Eye (tissue), 1 donor: ENCODE measurements at places on chromosomes 16 and 17.

- peak; percentile 50 for DNase-seq
Observed at GRCh38 chr17:929586-929985, 50.0 kb downstream of the NXN start.

DNA sequence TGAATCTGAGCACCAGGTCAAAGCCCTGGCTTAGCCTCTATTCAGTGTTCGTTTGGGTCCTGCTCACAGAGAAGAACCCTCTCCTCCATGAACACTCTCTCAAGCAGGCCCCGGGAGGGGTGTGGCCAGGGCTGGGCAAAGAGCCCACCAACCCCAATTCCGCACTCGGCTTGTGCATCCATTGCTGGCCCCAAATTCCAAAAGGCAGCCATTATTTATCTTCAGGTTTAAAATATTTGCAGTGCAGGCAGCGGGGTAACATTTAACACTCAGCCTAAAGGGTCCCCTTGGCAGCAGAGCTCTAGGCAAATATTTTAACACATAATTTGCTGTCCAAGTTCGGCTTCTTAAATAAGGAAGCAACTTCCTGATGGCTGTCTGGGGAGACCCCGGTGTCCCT, 115.7 kb downstream of the ZNF423 start:
- no peak for DNase-seq

- no peak for DNase-seq
Observed at GRCh38 chr17:51493206-51493605, 232.9 kb downstream of the UTP18 start.

- DNase-seq = no peak
Observed at GRCh38 chr16:49496656-49497055, 123.1 kb downstream of the C16orf78 start.

GRCh38 chr17:39564211-39564848, 43.4 kb downstream of the NEUROD2 start:
- DNase-seq = peak; percentile 43

DNA sequence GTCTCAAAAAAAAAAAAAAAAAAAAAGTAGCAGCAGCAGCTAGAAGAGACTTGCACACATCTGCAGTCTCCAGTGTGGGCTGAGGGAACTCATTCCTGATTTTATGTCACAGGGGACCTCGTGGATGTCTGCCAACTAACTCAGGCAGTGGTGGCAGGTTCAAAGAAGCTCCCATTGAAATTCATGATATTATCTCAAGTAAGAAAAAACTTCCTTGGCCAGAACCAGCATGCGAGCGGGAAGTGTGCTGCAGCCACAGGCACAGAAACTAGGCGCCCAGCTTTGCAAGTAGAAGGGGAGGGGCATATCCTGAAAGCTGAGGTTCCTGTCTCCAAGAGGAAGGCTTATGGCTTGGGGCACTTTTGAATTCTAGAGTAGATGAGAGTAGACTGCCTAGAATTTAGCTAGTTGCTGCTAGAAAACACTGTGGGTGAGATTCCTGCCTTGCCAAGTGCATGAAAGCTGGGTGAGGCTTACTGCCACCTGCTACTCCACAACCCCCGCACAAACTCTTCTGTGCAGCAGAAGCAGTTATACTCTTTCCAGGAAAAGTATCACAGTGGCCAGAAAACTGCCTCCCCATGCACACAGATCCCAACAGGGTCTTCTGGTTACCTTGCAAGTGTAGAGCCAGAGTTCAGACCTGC, 603.8 kb upstream of the CA10 start:
- no peak for DNase-seq

- DNase-seq = no peak
Observed at GRCh38 chr16:89269805-89270665, 52.5 kb downstream of the ZNF778 start.

DNA sequence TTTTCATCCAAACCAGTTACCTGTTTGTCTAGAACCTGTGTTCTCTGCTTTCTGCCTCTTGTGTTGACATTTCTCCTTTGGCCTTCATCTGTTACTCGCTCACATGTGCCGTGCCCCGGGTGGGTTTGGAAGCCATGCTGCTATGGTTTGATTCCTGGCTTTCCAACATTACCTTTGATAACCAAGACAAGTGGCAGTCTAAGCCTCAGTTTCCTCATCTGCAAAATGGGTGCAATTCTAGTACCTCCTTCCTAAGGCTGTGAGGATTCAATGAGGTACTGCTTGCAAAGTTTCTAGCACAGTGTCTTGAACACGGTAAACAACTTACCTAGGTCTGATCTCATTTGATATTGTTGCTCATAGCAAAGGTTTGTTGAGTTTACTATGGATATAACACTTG, 665.0 kb downstream of the WWOX start:
- no peak for DNase-seq

DNA sequence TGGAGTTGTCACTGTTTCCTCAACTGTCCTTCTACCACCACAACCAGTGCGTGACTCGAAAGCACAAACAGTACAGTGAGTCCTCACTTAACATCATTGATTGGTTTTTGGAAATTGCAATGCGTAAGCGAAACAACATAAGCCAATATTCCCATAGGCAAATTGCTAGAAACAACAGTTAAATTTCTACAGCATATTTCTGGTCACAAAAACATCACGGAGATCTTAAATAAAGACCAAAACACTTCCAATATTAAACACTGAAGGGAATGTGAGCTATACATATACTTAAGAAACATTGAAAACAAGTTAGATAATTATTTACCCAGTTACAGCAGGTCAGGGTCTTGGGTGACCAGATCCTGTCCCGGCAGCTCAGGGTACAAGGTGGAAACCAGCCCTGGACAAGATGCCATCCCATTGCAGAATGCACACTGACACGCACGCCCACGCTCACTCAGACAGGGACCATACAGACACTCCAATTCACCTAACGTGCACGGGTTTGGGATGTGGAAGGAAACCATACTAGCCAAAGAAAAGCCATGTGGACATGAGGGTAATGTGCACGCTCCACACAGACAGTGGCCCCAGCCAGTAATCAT, 4.7 kb downstream of the SLC13A5 start:
- DNase-seq = no peak

- peak; percentile 75 for DNase-seq
Observed at GRCh38 chr16:72902206-72902605, 145.7 kb downstream of the ZFHX3 start.

GRCh38 chr17:6108987-6109386, 38.8 kb downstream of the WSCD1 start:
- no peak for DNase-seq

- no peak for DNase-seq
Observed at GRCh38 chr17:64130559-64131001, 636 bp upstream of the ERN1 start.

DNA sequence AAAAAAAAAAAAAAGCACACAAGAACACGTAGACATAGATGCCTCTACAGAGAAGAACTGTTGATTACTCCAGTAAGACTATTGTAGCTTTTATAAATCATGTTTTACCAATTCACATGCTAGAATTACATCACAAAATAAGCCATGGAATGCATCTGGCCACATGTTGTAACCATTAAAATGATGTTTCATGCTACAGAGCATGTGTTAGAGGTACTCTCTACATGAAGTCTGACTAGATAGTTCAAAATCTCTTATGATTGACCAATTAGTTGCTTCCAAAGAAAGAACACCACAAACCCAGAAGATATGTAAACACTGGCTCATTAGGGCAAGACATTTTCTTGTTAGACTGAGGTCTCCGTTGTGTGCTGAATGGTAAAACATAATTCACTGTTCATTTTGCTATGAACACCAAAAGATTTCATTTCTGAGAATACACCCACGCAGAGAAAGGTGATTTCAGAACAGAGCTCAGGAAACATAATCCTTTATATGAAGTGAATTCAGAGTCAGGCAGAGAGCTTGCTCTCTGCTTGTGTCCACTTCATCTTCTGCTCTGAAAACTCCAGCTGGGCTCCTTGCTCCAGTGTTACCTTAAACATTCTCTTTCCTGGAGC, 411.4 kb upstream of the SOX9 start:
- DNase-seq = peak; percentile 74

GRCh38 chr16:27539120-27539519, 10.6 kb downstream of the GTF3C1 start:
- DNase-seq = no peak

- no peak for DNase-seq
Observed at GRCh38 chr16:25063102-25063501, 47.9 kb upstream of the ARHGAP17 start.

- DNase-seq = peak; percentile 94
Observed at GRCh38 chr17:76868176-76868668, at the start of gene MGAT5B. TSS of gene MGAT5B (plus strand) at chr17:76868404. CDS start at chr17:76869030, 626 bp downstream.

DNA sequence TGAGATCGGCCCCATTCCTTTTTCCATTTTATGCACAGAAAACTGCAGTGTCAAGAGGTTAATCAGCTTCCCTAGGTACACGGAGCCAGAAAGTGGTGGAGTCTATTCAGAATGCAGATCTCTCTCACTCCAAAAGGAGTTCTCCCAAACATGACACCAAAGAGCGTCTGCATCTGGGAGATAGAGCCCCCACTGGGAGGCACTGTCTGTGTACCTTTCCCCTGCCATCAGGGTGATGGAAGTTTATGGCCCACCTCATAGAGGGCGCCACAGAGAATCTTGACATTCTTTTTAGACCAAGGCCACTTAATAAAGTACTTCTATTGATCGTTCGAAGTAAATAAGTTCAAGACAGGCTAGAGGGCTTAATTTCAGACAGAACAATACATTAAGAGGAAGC, 493.7 kb upstream of the ERCC4 start:
- DNase-seq = no peak
